ENCODE measurements at places on chromosomes 12 and 14. TPM values are rescaled to one million over a fixed set of nuclear protein-coding genes. Genes with fewer than 3 reads are reported as not detected.

The ARHGDIB gene
- 8.5 TPM for total RNA-seq

- peak; percentile 82 for DNase-seq
Observed at GRCh38 chr12:646442-647384, 16.5 kb downstream of the NINJ2 start.

DNA sequence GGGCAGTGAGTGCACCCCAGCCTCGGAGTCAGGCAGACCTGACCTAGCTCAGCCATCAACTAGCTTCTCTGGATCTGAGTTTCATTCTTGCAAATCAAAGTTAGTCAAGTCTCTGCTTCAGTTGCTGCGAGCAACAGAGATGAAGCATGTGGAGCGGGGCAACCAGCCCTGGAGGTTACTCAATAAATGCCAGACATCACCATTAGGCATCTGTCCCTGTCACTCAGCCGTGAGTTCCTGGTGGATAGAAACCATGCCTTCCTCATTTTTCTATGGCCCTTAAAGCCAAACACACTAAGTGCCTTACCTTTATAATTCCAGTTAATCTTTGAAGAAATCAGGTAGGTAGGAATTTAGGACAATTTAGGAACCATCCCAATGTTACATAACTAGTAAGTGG is 19.3 kb downstream of the RFX4 start:
- no peak for DNase-seq

DNA sequence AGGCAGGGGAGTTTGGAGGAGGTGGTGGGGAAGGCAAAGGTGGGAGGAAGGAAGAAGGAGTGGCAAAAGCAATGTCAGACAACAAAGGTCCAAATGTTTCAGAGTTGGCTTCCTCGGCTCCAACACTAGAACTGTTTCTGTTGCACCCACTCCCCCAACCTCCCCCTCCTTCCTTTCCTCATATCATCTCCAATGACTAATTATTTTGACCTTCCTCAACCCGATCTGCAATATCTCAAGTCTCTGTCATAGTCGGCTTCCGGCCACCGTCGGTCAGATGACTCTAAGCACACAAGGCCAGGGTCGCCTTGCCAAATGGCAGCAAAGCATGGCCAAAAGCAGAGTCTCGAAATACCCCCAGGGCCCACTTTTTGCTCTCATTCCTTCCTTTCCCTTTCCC is 637.0 kb upstream of the TBX3 start:
- DNase-seq: no peak

GRCh38 chr12:28698553-28698952 is 450.5 kb upstream of the FAR2 start:
- DNase-seq: no peak

GRCh38 chr12:20695232-20695631 is at the start of gene SLCO1C1:
SLCO1C1 (plus strand) TSS chr12:20695332; CDS start chr12:20699577, 4,245 bp downstream.
- no peak for DNase-seq

The PPP1R36 gene
- not detected for total RNA-seq

GRCh38 chr12:105562199-105562971 is 231.9 kb downstream of the C12orf75 start:
- DNase-seq: peak; percentile 88
